ENCODE measurements at places on chromosomes 3 and 15.

- DNase-seq: no peak
These were observed 387.8 kb downstream of the TUSC7 start for GRCh38 chr3:117097351-117097750.

GRCh38 chr3:53645754-53646153 lies 151.3 kb downstream of the CACNA1D start:
- no peak for DNase-seq

- no peak for DNase-seq
These were observed 29.3 kb downstream of the PPP2R3A start for GRCh38 chr3:135994708-135995337.

DNA sequence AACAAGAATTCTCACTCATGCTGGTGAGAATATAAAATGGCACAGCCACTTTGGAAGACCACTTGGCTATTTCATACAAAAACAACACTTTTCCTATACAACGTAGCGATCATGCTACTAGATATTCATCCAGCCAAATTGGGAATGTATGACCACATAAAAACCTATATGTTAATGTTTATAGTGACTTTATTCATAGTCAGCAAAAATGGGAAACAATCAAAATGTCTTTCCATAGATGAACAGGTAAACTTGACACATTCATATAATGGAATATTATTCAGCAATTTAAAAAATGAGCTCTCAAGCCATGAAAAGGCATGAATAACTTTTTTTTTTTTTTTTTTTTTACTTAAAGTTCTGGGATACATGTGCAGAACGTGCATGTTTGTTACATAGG lies 445.2 kb downstream of the ZBBX start:
- no peak for DNase-seq

DNA sequence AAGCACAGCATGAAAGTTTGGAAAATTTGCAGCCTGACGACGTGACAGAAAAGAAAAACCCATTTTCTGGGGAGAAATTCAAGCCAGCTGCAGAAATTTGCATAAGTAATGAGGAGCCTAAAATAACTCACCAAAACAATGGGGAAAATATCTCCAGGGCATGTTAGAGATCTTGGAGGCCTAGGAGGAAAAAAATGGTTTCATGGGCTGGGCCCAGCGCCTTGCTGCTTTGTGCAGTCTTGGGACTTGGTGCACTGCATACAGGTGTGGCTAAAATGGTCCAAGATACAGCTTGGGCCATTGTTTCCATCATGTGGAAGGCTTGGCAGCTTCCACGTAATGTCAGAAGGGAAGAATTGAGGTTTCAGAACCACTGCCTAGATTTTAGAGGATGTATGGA lies 428.5 kb upstream of the FRG2C start:
- no peak for DNase-seq

- no peak for DNase-seq
These were observed 1.9 kb upstream of the BLOC1S6 start for GRCh38 chr15:45585069-45585791.

DNA sequence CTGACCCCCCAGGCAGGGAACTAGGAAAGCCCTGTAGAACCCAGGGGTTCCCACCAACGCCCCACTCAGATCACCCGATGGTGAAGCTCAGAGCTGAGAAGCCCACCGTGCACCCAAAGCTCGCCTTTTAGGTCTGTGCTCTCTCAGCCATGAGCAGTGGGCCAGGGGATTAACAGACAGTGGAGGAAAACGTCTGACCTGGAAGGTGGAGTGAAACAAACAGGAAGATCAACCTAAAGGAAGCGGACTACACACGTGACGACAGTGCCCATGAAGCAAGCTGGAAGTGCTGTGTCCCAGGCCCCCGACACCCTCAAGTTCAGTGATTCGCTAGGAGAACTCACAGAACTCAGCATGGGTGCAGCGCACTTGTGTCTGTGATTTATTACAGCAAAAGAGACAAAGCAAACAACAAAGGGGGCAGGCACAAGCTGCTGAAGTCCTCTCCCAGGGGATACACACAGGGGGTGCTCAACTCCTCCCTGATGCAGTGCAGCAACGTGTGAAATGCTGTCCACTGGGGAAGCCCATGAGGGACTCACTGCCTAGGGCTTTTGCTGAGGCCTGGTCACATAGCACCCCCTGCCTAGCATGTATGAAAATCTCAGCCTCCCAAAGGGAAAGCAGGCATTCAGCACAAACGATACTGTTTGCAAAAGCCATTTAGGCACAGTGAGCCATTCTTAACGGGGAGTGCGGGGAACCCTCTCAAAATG lies 43.5 kb downstream of the CFAP92 start:
- no peak for DNase-seq

GRCh38 chr3:48788544-48789162 lies 59.0 kb downstream of the PRKAR2A start:
- no peak for DNase-seq

DNA sequence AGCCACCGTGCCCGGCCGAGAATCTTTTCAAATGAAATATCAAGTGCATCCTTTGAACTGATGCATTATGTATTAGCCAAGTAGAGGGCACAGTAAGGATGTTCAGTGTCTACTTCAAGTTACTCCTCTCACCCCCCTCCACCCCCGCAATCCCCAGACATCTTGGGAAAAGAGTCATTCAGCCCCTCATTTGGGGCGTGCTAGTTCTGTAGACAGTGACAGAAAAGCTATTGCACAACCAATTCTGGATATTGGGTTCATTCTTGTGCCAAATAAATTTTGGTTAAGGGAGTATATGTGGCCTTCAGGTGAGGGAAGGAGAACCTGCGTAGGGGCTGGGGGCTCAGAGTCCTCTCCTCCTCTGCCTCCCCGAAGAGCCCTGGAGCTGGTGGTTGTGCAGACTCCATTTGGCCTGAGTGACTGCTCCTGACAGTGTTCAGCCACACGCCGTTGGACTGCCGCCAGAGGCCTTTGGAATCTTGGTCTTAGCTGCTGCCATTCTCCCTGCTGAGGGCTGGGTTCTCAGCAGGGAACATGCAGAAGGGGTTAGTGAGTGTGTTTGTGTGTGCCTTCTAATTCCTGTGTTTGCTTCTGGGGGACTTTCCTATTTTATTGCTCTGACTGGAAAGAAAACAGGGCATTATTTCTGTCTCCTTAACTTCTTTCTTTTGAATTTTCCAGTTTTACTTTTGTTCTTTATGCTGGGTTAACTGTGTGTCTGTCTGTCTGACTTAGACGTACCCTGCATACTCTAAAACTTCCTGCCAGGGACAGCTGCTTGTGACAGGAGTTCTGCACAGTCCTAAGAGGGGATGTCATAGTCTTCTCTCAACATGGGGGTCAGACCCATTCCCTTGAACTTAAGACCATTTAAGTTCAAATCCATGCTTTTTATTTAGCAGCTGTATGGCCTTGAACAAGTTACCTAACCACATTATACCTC lies 21.0 kb downstream of the RARB start:
- no peak for DNase-seq

DNA sequence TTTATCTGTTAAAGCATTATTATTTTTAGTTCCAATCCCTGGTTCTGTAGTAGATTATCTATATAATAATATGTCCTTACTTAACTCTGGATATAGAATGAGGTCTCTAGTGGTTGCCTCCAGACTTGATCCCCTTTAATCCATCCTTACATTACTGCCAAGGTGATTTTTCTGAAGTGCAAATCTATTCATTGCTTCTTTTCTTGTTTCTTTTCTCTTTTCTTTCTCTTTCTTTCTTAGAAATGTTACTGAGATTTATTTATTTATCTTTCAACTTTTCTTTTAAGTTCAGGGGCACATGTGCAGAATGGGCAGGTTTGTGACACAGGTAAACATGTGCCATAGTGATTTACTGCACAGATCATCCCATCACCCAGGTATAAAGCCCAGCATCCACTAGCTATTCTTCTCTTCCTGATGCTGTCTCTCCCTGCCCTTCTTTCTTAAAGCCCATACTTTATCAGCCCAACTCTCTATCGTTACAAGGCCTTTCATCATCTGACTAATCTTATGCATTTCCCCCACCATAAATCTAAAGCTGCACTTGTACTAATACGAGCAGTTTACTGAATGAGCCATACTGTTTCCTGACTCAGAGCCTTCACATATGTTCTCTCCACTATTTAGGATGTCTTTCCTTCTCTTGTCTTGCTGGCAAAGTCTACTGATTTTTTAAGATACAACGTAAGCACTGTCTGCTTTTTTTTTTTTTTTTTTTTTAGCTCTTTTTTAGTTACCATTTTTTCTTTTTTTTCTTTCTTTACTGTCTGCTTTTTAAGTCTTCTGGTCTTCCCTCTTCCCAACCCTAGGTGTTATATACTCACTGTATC lies 4.6 kb downstream of the GLCE start:
- DNase-seq: no peak

- DNase-seq: no peak
These were observed 63.0 kb upstream of the TSC22D2 start for GRCh38 chr3:150345021-150345538.

- DNase-seq: no peak
These were observed 12.7 kb upstream of the ST3GAL6 start for GRCh38 chr3:98750276-98750919.

- no peak for DNase-seq
These were observed 169.2 kb upstream of the STRIT1 start for GRCh38 chr3:155462672-155463071.

DNA sequence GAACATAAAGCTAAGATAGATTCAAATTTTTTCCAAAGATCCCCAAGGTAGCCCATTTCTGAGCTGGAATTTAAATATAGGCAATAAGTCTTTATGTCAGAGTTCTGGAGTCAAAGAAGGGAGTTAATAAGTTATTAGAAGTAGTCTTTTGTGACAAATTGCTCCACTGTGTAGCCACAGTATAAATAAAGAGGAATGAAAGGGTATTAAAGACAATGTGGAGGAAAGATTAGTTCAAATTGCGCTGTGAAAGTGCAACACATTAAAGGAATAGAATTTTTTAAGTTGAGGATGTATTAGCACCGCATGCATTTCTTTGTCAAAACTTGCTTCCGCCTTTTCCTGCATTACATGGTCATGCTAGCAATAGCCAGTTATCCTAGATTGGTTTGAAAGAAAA lies 666.6 kb upstream of the CCDC54 start:
- DNase-seq: no peak

DNA sequence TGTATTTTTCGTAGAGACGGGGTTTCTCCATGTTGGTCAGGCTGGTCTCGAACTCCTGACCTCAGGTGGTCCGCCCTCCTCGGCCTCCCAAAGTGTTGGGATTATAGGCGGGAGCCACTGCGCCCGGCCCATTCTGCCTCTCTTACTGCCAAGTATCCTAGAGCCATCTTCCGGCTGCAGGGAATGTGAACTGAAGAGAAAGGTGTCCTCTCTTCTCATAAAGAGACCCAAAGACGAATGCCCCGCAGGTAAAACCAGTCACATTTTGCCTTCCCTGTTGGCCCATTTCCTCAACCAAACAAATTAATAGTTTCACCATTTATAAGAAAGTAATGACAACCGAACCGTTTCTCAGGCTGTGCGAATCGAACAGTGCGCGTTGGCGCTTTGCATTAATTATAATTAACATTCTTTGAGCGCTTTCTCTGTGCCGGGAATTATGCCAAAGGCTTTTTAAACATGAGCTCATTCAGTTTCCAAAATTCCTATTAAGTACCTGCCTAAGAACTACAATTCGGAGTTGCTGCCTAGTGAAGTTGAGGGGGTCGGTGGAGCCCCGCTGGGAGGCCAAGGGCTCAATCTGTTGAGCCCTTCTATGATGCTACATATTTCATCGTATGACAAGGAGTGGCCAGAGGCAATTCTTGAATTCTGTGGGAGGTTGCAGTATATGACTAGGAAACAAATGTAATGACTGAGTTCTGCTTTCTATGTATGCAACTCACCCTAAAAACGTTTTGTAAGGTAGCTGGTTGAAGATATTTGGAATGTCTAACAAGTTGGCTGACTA lies 819 bp upstream of the RPL24 start:
- no peak for DNase-seq

DNA sequence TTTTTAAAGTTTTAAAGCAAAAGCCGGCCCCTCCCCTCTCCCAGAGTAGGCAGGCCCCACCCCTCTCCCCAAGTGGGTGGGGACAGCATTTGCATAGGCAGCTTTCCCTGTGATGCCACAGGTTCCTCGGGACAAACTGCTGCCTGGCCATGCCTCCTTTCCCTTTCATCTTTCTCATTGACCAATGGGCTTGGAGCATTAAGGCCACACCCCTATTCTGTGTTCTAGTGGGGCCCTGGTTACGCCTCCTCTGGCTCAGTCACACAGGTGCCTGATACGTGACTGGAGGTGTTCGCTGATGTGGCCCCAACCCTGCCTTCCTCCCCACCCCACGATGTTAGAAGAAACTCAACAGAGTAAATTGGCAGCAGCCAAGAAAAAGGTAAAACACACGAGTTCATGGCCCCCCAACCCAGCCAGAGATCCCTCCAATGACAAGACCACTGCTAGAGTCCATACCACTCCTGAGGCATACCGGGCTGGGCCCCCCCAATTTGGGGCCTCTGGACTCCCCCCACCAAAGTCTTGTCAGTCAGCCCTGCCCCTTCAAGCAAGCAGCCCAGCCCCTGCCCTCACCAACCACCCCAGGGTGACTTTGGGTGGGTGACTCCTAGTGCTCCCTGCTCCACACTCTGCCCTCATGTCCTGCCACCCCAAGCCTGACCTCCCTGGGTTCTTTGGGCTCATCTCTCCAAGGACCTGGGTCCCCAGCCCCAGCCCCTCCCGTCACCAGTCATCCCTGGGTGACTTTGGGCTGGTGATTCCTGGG lies 62.8 kb upstream of the CSPG4 start:
- no peak for DNase-seq

DNA sequence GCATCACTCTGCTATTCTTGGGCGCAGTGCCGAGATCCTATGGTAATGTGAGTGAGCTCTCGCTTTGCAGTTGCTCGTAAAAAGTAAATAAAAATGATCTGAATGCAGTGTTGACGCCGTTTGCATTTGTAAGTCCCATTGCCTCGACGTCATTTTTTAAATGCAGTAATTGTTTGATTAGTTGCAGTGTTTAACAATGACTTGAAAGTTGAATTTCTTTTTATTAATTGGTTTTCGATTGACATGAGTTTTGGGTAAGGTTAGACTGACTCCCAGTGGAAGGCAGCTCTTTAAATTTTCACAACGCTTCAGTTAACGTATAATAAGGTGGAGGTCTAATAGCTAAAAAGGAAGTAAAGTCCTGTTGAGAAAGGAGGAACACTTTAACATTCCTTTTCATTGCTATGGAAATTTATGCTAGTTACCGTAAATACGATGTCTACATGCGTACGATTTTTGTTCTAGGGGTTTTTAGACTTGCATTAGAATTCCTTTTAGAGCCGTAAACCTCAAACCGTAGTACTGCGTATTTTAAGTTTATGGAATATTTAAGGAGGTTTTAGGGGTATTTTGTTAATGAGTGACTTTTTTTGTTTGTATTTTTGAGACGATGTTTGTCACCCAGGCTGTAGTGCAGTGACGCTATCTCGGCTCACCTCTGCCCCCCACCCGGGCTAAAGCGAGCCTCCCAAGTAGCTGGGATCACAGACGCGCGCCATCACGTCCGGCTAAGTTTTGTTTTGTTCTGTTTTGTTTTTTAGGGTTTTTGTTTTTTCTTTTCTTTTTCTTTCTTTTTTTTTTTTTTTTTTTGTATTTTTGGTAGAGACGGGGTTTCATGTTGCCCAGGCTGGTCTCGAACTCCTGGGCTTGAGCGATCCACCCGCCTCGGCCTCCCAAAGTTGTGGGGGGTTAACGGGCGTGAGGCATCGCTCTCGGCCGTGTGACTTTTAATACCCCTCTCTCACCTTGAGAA lies 1.4 kb downstream of the MORF4L1 start:
- DNase-seq: no peak

All from cortex of kidney (tissue), 1 donor.